Activated naive CD8-positive, alpha-beta T cell treated with anti-CD3 and anti-CD28 coated beads for 36 hours (primary cell): ENCODE measurements at places on chromosomes 7 and 10.

DNA sequence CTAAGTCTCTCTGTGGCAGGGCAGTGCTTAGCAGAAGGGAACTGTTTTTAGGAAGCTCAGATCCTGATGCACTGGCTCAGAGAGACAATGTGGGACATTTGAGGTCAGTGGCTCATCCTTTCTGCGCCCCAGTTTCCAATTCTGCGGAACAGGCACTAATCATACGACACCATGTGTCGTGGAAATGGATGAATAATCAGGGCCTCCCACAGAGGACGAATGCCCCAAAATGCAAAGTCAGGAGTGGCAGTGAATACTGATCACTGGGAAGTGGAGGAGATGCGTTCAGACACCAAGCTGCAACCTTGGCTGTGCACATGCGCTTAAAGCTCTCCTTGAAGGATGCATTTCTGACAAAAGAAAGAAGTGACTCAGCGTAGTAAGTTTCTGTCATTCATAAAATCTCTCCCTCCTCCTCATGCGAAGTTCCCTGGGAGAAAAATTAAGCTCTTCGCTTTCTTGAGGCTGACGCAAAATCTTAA lies 21.9 kb upstream of the ECHDC3 start:
- DNase-seq, result no peak

GRCh38 chr7:108454674-108455550 lies 1.3 kb downstream of the NRCAM start:
- DNase-seq, result peak; percentile 48

DNA sequence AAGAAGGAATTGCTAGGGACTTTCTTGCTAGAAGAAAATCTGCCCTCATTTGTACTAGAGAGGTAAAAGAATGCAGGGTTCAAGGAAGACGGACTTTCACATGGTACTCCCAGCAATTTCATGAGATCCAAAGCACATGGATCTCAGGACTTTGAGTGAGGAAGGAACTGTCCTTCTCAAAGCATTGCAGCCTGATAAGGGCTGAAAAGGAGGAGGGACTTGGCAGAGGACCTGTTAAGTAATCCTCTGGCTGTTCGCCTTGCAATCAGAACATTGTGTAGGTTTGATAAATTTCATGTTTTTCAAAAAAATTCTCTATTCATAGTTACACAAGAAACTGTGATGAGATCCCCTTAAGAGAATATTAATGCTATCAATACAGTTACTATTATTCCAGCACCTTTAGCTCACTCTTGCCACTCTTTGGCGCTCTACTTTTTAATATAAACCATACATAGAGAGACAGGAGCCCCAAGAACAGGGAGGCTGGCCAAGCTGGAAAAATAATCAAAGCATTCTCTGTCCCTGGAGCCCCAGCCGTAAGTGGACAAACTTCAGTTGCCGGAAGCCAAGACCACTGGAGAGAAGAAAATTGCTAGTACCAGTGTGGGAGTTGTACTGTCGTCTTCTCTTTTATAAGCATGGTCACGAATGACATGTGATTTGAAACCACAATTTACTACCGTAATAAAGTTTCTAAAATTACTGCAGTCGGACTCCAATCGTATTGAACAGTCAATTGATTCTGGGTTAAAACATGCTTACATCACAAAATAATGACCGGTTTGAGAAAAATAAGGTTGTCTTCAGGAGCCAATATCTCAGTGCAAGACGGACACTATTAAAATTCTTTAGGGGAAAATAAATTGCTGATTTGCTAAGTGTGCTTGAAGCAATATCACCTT lies 424.4 kb downstream of the SDK1 start:
- no peak for DNase-seq

DNA sequence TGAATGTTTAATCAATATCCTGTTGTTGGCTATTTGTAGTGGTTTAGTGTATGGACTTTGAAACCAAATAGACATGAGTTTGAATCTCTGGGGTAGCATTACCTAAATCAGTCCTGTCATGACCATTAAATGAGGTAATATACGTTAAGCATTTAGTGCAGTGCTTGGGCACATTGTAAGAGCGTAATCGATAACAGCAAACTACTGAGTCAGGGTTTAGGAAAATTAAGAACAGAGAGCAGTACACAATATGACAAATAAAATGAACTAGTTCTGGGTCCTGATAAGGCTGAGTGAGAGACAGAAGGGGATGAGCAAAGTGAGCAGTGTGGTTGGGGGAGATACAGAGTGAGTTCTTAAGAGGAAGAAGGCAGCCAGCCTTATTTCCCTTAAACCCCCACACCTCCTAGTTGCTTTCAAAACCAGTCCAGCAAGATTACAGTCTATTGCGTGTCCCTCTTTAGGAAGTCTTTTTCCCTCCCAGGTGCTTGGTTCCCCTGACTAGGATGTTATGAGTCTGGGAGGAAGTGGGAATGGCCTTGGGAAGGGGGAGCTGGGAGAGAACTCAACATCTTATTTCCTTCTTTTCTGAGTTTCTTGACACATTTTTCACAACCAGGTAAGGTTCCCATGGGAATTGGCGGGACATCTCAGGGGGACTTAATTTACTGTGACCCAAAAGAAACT lies 171.0 kb downstream of the SND1 start:
- no peak for DNase-seq

- DNase-seq, result no peak
These were observed 1064.6 kb upstream of the LRRTM3 start for GRCh38 chr10:65861249-65861648.

DNA sequence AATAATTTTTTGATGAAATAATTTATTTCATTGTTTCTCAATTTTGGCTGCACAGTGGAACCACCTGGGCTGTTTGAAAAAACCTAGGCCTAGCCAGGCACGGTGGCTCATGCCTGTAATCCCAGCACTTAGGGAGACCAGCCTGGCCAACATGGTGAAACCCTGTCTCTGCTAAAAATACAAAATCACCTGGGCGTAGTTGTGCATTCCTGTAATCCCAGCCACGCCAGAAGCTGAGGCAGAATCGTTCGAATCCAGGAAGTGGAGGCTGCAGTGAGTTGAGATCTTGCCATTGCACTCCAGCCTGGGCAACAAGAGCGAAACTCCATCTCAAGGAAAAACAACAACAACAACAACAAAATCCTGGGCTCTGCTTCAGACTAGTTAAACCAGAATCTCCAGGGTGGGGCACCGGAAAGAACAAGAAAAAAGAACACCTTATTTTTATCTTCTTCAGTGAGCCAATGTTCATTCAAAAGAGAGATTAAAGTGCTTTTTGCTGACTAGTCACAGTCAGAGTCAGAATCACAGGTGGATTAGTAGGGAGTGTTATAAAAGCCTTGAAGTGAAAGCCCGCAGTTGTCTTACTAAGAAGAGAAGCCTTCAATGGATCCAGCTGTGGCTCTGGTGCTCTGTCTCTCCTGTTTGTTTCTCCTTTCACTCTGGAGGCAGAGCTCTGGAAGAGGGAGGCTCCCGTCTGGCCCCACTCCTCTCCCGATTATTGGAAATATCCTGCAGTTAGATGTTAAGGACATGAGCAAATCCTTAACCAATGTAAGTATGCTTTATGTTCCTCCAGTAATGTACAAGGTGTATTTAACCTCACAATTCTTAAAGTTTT lies at the start of gene CYP2C18:
Gene CYP2C18 (plus strand): TSS at position 516 of the 841 bp plus-strand sequence. CDS start 91 bp downstream, at position 607.
- DNase-seq, result no peak

DNA sequence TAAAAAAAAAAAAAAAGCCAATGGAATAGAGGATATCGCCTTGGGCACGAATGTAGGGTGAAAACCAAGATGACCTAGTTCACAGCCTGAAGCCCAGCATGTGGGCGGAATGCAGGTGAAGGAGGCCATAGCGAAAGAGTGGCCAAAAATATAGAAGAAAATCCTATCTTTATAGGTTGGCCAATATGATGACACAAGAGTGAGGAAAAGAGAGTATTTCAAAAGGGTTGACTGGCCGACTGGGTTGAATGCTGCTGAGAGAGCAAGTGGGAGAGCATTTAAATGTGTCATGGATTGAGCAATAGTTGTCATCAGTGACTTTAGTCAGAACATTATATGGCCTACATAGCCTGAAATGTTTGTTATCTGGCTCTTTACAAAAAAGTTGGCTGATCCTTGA lies 17.2 kb upstream of the GLI3 start:
- no peak for DNase-seq

DNA sequence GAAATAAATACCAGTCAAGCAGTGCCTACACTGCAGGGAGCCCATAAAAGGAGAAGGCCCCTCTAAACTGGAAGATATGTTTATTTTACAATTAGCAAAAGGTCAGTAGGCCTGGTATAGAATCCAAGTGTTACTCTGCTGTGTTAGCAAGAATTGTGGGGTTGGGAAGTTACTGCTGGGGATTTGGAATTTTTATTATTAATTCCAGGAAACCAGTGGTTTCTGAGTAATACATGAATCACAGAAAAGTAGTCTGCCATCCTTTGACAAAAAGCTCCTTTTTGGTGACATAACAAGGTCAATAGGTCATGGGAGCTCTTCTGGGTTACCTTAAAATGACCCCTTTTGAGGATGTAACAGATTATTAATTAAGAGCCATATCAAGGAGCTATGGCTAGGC lies 67.4 kb downstream of the ZNF92 start:
- DNase-seq, result no peak

GRCh38 chr7:21642422-21642821 lies 99.6 kb downstream of the DNAH11 start:
- DNase-seq, result no peak

DNA sequence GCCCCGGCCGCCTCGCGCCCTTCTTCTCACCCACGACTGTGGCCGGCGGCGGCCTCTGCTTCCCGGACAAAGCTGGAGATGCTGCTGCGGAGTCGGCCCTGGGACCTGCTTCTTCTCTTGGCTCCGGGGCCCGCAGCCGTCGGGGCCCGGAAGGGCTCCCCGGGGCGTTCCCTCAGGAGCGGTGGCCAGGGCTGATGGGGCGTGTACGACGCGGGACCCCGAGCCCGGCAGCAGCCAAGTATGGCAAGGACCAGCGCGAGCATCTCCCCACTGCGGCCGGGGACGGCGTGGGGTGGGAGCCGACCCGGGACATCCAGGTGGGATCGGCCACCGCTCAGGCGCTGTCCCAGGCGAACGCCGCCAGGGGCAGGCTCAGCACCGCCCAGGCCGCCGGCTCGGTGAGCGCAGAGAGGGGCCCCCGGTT lies 27.6 kb upstream of the BMS1 start:
- peak; percentile 13 for DNase-seq

GRCh38 chr10:91298224-91298871 lies 77.9 kb downstream of the PCGF5 start:
- peak; percentile 77 for DNase-seq

DNA sequence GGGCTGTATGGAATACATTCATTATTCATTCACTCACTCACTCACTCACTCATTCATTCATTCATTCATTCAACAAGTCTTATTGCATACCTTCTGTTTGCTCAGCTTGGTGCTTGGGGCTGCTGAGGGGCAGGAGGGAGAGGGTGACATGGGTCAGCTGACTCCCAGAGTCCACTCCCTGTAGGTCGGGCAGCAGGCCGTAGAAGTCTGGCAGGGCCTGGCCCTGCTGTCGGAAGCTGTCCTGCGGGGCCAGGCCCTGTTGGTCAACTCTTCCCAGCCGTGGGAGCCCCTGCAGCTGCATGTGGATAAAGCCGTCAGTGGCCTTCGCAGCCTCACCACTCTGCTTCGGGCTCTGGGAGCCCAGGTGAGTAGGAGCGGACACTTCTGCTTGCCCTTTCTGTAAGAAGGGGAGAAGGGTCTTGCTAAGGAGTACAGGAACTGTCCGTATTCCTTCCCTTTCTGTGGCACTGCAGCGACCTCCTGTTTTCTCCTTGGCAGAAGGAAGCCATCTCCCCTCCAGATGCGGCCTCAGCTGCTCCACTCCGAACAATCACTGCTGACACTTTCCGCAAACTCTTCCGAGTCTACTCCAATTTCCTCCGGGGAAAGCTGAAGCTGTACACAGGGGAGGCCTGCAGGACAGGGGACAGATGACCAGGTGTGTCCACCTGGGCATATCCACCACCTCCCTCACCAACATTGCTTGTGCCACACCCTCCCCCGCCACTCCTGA lies 2.4 kb downstream of the EPO start:
- no peak for DNase-seq

- DNase-seq, result no peak
These were observed 101.3 kb downstream of the SDHAF3 start for GRCh38 chr7:97218767-97219166.

DNA sequence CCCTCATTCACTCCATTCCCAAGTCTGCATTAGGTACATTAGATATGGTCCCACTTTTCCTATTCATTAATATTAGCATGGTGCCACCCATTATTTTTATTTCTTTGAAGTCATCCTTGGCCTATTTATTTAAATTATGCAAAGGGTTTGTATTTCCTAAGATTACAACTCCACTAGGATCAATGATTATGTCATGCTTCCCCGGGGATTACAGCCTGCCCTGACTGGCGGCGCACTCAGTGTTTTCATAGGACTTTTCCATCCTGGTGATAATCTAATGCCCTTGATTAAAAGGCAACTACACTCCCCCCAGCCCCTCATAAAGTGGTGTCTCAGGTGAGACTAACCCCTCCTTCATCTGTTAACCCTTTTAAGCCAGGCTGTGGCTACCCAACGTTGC lies 187.2 kb downstream of the POU6F2 start:
- no peak for DNase-seq

DNA sequence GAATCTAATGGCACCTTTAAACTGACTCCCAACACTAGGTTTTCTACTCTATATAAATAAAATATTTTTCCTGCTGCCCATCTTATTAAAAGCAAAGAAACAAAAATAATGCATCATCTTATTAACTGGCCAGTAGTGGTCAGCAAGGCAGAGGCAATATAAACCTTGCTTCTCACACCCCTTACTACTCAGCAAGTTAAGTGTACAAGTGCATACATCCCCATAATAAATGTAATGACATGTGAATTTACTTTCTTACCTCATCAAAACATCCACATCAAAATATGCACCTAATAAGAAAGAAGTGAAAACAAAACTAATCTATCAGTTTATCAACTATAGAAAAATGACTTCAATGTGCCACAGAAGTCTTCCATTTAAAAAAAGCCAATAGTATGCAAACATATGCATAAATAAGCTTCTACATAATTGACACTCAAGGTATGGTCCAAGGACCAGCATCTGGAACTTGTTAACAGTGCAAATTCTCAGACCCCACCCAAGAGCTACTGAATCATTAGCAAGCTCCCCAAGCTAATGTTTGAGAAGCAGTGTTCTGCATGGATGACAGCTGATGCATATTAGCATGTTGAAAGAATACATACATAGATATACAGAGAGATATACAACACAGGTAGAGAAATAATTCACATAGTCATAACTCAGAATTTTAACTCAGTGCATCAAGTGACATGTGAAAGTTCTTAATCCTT lies 182.7 kb downstream of the C7orf25 start:
- no peak for DNase-seq
